ENCODE measurements at places on chromosomes 5 and 9. TPM values are rescaled to one million over a fixed set of nuclear protein-coding genes. Genes with fewer than 3 reads are reported as not detected.

DNA sequence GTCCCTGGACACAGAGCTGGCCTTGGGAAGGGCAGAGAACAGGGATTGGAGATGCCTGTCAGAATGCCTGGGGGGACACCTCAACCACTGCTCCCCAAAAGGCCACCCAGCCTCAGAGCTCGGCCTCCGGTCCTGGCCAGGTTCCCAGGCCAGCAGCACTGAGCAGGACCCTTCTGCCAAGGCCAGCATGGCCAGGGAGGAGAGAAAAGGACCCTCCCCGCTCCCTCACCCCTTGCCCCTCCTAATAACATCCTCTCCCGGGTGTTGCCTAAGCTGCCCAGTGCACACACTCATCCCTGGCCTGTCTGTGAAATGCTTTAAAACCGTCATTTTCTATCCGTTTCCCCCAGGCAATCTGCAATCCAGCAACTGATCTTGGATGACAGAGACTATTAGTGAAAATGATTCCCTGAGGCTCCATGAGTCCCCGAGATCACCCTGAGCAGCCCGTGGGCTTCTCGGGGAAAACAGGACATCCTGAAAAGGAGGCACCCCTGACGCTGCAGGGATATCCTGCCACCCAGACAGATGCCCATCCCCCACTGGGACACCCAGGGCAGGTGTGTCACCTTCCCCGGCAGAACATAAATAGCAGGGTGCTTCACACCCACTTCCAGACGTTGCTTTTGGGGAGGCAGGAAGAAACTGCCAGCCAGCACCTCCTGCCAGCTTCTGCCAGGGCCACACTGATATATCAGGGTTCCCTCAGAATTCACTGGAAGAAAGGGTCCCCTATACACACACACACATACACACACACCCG lies 75.3 kb downstream of the ADAMTS2 start:
- peak; percentile 70 for DNase-seq

DNA sequence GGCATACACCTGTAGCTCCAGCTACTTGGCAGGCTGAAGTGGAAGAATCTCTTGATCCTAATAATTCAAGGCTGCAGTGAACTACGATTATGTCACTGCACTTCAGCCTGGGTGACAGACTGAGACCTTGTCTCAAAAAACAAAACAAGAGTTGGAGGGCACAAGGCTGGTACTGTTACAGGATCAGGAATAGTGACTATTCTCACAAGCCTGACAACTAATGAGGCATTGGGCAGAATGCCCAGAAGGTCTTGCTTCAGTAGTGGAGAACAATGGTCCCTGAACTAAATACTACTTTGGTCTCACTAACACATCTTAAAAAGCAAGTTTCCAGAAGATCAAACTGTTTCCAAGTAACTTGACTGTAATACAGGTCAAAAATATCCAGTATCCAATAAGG lies 182.9 kb upstream of the RFX3 start:
- DNase-seq = no peak

DNA sequence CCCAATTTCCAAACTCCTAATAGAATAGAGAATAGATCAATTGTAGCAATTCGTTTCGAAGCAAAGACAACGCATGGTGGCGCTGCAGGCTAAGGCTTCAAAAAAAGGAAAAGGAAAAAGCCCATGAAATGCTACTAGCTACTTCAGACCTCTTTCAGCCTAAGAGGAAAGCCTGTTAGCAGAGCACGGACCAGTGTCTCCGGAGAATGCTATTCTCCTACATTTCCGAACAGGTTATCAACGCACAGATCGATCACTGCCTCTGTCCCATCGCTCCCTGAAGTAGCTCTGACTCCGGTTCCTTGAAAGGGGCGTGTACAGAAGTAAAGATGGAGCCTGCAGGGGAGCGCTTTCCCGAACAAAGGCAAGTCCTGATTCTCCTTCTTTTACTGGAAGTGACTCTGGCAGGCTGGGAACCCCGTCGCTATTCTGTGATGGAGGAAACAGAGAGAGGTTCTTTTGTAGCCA lies at the start of gene PCDHB15:
PCDHB15 (plus strand) TSS at position 146 of the 468 bp plus-strand sequence; CDS start at position 330, 184 bp downstream.
- peak; percentile 3 for DNase-seq

- peak; percentile 78 for DNase-seq
Observed at GRCh38 chr9:115018547-115019435, 88.4 kb upstream of the TNFSF8 start.

DNA sequence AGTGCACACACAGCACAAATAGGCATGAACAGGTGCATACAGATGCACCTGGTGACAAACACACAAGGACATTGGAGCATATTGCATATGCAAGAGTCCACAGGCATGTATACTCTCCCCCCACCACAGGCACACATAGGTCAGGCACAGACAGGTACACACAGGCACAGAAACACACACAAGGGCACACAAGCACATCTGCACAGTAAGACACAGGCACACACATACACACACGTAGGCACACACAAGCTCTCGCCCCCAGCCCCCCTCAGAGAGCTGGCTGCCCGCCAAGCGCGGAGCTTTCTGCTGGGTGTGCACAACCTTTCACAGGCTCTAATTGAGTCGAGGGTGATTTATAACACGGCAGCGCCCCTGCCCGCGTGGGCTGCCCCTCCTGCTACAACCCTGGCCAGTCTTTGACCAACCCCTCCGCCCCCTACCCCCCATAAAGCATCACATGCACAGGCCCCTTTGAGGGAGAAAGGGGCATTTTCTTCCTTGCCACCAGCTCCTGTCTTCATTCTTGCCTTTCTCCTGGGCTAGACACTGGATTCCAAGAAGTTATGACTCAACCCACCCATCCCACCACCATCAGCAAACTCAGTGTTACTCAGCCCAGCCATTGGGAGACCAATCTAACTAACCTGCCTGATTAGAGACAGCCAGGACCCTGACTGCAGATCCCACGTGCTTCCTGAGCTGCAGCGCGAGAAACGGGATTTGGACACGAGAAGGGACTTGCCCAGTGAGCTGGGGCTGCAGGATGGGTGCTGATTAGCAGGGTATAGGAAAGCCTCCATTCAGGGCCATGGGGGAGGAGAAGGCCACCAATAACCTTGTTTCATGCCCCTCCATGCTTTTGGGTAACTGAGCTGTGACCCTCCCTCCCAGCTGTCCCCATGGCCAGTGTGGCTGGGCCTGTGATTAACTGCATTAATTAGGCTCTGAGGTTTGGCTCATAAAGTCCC lies 42.8 kb upstream of the PSD2 start:
- DNase-seq = no peak

DNA sequence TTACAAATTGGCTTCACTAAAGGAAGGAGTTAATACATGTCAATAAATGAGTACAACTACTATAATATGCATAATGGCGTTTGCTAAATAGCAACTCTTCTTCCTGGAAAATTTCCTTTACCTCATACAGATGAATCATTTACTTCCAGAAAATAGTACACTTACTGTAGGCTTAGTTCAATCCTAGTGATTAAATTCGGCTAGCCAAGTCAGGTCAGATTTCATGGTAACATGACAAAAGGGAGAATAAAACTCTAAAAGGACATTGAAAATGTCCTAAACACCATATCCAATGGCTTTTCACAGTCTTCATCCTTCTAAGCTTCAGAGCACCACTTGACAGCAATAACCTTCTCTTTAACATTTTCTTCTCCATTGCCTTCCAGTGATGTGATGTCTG lies 42.1 kb upstream of the ZFAND5 start:
- no peak for DNase-seq

GRCh38 chr9:92140754-92141143 lies 25.5 kb upstream of the SPTLC1 start:
- DNase-seq = no peak

- no peak for DNase-seq
Observed at GRCh38 chr5:9892696-9893095, 262.5 kb upstream of the TAS2R1 start.

DNA sequence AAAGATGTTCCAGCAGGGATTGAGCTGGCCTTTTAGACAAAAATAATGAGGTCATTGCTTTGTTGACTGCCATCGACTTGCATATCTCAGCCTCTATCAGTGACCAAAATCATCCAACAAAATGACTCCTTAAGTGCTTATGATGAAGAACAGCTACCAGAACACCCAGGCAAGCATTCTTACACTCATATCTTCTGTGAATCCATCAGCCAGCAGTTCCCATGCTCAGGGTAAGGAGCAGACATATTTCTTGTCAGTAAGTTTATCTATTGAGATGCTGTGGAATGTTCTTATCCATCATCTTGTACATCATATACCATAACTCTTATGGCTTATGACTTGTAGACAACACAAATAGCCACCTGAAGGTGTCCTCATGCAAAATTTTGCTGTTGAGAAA lies 20.2 kb upstream of the SPDL1 start:
- no peak for DNase-seq

Gene CLPTM1L
- 252 TPM for total RNA-seq

Gene SPAG8
- total RNA-seq = 0.86 TPM

Gene CARTPT
- total RNA-seq = not detected

Gene PHYHD1
- 11.9 TPM for total RNA-seq

Gene THOC3
- 26.1 TPM for total RNA-seq

Gene SHOC1
- under 0.01 TPM for total RNA-seq

Gene TSSK1B
- 0.64 TPM for total RNA-seq

Gene SUSD3
- 3.2 TPM for total RNA-seq
